Pericardium fibroblast (primary cell): ENCODE measurements at places on chromosomes 2 and 18. TPM values are rescaled to one million over a fixed set of nuclear protein-coding genes. Genes with fewer than 3 reads are reported as not detected.

Gene RAB6C
- not detected in 2 replicates for total RNA-seq

Gene ADD2
- total RNA-seq: 0.12 and 1.2 TPM in 2 replicates

Gene TTN
- under 0.01 and 12.0 TPM in 2 replicates for total RNA-seq

Gene ZNF521
- total RNA-seq: 13.5 and 20.2 TPM in 2 replicates

Gene SULT1C4
- total RNA-seq: not detected in 2 replicates

Gene FEV
- not detected in 2 replicates for total RNA-seq

Gene FAM110C
- 0.82 TPM in 1 of 2 replicates, not detected in the other for total RNA-seq
